ENCODE measurements at places on chromosomes 4 and X. TPM values are rescaled to one million over a fixed set of nuclear protein-coding genes. Genes with fewer than 3 reads are reported as not detected.

- no peak for DNase-seq
Measured at GRCh38 chrX:7654316-7654715, 188.7 kb upstream of the VCX start.

Gene EDA2R
- total RNA-seq = 2.6 TPM

DNA sequence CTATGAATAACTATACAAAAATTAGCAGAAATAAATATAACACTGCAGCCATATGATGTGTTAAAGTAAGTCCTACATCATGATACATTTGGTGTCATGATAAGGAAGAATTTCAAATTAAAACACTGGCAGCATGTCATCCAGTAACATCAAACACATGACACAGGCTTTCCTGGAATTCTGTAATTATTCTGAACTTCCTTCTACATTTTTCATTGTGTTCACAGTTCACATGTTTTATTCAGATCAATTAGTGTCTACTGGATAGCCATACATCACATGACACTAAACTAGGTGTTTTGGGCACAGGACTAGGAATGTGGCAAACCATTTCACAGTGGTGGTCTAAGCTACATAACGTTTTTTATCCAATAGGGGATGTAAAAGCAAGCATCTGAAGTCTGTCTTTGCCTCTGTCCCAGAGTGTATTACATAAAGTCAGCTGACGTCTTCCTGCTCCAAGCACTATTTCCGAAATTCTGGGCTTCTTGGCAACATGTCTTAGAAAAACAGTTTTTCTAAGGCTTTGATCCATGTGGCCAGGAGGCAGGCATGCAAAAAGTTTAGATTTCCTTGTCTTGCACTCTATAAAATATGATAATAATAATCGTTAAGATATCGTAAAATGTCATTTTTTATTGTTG lies 707.9 kb downstream of the CENPC start:
- DNase-seq = peak; percentile 10

Gene DCAF8L2
- total RNA-seq = not detected

Gene TRIM2
- 29.8 TPM for total RNA-seq

Gene TLR8
- total RNA-seq = 0.44 TPM

DNA sequence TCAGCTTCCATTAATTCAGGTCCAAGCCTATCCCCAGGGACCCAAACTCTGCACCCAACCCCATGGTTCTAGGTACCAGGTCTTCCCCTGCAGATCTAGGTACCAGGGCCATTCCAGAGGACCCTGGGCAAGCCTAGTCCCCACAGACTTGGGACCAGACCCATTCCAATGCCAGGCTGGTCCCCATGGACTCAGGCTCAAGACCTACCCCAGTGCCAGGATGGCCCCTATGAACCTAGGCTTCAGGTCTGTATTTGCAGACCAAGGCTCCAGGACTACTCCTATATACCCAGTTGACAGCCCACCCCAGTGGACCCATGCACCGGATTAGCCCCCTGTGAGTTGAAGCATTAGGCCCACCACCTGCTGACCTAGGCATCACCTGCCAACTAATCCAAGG lies 8.9 kb downstream of the MTHFD2L start:
- no peak for DNase-seq

Gene SLC34A2
- 0.04 TPM for total RNA-seq

- DNase-seq = no peak
Measured at GRCh38 chr4:37317104-37317643, 72.6 kb downstream of the NWD2 start.

DNA sequence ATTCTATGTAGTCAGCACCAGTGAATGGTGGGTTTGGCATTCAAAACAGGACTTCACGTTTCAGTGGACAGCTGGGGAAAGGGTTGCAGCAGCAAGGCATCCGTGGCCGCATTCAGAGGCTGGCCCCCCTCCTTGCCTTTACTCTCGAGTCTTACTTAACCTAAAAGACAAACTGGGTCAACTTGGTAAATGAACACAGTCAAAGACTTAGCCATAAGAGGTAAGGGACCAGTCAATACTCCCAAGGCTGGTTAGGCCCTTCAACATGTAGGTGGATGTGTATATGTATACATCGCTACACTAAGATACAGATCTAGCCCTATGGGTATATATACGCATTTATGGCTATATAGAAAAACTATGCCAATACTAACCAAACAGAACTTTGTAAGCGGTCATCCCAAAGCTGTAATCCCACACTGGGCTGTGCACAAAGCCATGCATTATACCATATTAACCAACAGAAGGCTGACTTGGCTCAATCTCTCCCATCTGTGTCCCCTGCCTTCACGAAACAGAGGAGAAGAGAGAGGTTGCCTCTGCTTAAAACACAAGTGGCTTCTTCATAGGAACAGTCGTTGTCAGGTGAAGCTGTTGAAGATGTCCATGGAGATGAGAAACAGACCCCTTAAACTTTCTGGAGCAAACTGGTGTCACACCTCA lies 61.9 kb downstream of the TSC22D3 start:
- DNase-seq = no peak

Gene LDB2
- 48.3 TPM for total RNA-seq

GRCh38 chrX:29233592-29234183 lies 646.4 kb downstream of the IL1RAPL1 start:
- no peak for DNase-seq

Gene SLC10A3
- 7.8 TPM for total RNA-seq

- peak; percentile 75 for DNase-seq
Measured at GRCh38 chr4:62619971-62620370, 1419.8 kb downstream of the ADGRL3 start.

Gene PPP2R2C
- 0.09 TPM for total RNA-seq

- peak; percentile 56 for DNase-seq
Measured at GRCh38 chr4:8141935-8142334, 16.7 kb downstream of the ABLIM2 start.

DNA sequence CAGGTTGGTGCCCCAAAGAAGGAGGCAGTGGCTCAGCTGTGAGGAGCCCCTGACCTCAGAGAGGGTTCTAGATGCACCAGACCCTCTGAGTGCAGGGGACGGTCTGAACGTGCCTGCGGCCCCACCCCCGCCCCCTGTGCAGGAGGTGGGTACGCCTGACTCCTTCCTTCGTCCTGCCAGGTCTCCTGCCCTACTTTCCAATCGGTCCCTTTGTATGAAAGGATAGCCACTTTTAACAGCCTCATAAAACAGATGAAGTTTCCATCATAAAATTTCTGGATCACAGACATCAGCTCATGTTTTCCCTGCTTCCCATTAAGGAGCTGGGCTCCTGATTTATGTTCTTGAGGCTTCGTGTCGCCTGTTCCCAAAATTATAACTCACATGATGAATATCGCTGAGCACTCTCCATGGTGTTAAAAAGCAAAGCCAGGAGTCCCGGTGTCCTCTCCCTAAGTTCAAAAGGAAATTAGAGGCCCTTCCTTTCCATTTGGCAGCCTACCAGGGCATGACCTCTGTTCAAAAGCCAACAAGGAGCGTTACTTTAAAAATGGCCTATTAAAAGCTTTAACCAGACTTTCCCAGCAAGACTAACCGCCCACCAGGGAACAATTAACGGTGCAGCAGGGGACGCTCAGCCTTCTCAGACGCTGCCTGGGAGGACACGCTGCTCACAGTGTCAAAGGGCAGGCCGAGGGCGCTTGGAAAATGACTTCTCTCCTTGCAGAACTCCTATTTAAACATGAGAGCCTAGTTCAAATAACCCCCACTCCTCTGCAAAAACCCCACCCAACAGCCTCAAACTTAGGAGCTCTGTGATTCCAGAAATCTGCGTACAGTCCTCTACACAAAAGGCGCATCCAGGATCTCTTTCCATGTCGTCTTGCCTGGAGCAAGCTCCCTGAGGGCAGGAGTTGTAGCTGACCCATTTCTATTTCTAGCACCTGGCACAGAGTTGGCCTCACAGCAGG lies 181.9 kb downstream of the AFAP1 start:
- DNase-seq = peak; percentile 57

Gene GPC4
- total RNA-seq = 34.1 TPM

Gene CT83
- total RNA-seq = not detected

Gene PKD2
- total RNA-seq = 39.9 TPM

- DNase-seq = no peak
Measured at GRCh38 chr4:110676241-110676640, 53.4 kb upstream of the PITX2 start.

DNA sequence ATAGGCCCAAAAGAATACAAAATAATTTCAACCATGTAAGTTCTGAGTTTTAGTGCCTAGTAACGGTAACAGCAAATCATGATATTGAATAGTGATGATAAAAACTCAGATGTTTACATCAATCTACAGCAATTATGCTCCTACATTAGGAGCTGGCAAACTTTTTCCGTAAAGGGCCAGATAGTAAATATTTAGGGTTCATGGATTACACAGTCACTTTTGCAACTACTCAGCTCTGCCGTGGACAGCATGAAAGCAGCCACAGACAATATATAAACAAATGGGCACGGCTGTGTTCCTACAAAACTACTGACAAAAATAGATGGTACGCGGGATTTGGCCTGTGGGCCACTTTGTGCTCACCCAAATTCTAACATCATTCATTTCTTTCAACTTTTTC lies 167.8 kb upstream of the NAP1L5 start:
- no peak for DNase-seq

Gene AFM
- total RNA-seq = not detected

- no peak for DNase-seq
Measured at GRCh38 chr4:5992171-5992827, 25.9 kb downstream of the C4orf50 start.

- DNase-seq = no peak
Measured at GRCh38 chr4:161525121-161525520, 638.7 kb downstream of the FSTL5 start.

DNA sequence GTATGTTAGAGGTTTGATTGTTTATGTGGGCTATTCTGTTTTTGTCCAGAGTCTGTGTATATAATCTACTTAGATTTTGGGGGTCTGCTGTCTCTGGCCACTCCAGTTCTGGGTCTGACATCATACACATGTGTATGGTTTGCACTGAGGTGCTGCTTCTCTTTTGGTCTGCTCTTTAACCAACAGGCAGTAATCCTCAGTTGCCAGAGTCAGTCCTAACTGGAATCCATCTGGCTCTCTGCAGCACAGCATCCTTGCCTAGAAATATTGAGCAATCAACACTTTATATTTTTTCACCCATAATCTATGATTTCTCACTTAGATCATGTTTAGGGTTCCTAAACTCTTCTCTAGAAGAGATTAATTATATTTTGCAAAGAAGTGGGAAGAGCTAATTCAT lies 98.3 kb upstream of the SFRP2 start:
- DNase-seq = no peak

GRCh38 chr4:95092766-95093165 lies 335.0 kb downstream of the BMPR1B start:
- DNase-seq = peak; percentile 66

GRCh38 chr4:189979196-189980047 lies 38.8 kb downstream of the FRG1 start:
- no peak for DNase-seq

DNA sequence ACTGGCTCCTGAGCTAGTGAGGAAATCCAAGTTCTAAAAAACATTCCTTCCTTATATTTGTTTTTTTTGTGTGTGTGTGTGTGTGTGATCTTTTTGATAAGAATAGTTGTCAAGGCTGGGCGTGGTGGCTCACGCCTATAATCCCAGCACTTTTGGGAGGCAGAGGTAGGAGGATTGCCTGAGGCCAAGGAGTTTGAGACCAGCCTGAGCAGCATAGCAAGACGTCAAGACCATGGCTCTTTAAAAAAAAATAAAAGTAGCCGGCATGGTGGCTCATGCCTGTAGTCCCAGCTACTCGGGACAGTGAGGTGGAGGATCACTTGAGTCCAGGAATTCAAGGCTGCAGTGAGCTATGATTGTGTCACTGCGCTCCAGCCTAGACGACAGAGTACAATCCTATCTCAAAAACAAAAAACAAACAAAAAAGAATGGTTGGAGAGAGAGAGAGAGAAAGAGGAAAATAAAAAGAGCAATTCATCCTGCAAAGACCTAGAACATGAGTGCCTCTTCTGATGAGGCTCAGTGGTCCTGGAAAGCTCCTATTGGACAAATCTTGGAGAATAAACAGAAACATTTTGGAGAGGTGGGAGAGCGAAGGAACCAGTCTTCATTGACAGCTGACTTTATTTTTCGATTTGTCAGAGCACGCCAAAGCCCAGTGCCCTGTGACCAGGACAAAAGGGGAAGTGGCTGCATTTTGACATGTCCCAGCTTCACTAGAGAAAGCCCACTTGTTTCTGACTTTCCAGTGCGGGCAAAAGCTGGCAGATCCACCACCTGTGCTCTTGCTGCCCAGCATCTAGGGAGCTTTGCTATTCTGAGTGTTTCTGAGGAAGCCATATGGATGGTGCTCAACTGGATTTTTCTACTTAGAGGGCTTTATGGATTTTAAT lies 244.7 kb downstream of the PALLD start:
- peak; percentile 60 for DNase-seq

GRCh38 chr4:68375667-68376559 lies 26.0 kb upstream of the YTHDC1 start:
- DNase-seq = peak; percentile 35

Gene C4orf54
- total RNA-seq = 114 TPM
